ENCODE measurements at places on chromosomes 13 and 19. TPM values are rescaled to one million over a fixed set of nuclear protein-coding genes. Genes with fewer than 3 reads are reported as not detected.

Gene CNN1
- 7.1 TPM for total RNA-seq

Gene INSR
- total RNA-seq = 44.2 TPM

Gene BRME1
- total RNA-seq = 0.59 TPM

Gene ZNF737
- total RNA-seq = 14.7 TPM

Gene TNFSF9
- total RNA-seq = 12.7 TPM

Gene CGB5
- not detected for total RNA-seq
